ENCODE measurements at places on chromosomes 4 and X. TPM values are rescaled to one million over a fixed set of nuclear protein-coding genes. Genes with fewer than 3 reads are reported as not detected.

The APBB2 gene
- 159 TPM for total RNA-seq

The PPEF2 gene
- not detected for total RNA-seq

The MAP7D3 gene
- 24.7 TPM for total RNA-seq

The L1CAM gene
- 0.19 TPM for total RNA-seq

The BMPR1B gene
- 3.2 TPM for total RNA-seq

The PLXNB3 gene
- 11.0 TPM for total RNA-seq

The CC2D2A gene
- total RNA-seq = 16.3 TPM

The NUP54 gene
- total RNA-seq = 50.3 TPM

The FREM3 gene
- under 0.01 TPM for total RNA-seq

The LEF1 gene
- total RNA-seq = 0.67 TPM

The PLK4 gene
- total RNA-seq = 5.2 TPM

The POU4F2 gene
- not detected for total RNA-seq

The ARHGAP10 gene
- total RNA-seq = 21.9 TPM

The MAGEB16 gene
- total RNA-seq = not detected

The PSAPL1 gene
- total RNA-seq = not detected

The TCP11X2 gene
- total RNA-seq = not detected

The MAGEE2 gene
- total RNA-seq = not detected

The NWD2 gene
- total RNA-seq = not detected

The PKD2 gene
- 26.5 TPM for total RNA-seq

The FAM149A gene
- not detected for total RNA-seq

The RBM47 gene
- 0.10 TPM for total RNA-seq

The CDX4 gene
- total RNA-seq = not detected

The ADRA2C gene
- total RNA-seq = 0.29 TPM

The ARHGAP24 gene
- 118 TPM for total RNA-seq

The NCAPG gene
- total RNA-seq = 39.1 TPM

The NOX1 gene
- not detected for total RNA-seq

The MCF2 gene
- not detected for total RNA-seq

The SPINK2 gene
- total RNA-seq = not detected

The STPG2 gene
- total RNA-seq = under 0.01 TPM

The SORCS2 gene
- total RNA-seq = under 0.01 TPM

The TRPC5OS gene
- not detected for total RNA-seq

The SPANXD gene
- total RNA-seq = not detected

The SPANXA2 gene
- total RNA-seq = not detected

The GNRHR gene
- not detected for total RNA-seq

The MTNR1A gene
- not detected for total RNA-seq

The UNC5C gene
- 1.3 TPM for total RNA-seq

The FGF5 gene
- 0.29 TPM for total RNA-seq
